ENCODE measurements at places on chromosomes 6 and 20.
A peak's percentile ranks its signal among the peaks of the same experiment; 100 is the strongest.

DNA sequence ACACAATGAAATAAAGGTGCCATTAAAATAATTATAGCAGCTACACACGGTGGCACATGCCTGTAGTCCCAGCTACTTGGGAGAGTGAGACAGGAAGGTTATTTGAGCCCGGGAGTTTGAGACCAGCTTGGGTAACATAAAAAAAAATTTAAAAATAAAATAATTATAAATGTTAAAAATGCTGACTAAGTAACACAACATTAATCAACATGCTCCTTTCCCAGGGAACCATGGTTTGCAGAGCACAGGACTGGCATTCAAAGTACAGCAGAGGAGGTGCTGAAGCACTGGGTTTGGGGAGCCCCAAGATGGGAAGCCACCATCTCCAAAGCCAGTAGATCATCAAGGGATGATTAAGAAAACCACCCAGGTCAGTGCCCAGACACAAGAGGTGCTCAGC lies 51.9 kb downstream of the NFATC2 start:
- no peak for DNase-seq

DNA sequence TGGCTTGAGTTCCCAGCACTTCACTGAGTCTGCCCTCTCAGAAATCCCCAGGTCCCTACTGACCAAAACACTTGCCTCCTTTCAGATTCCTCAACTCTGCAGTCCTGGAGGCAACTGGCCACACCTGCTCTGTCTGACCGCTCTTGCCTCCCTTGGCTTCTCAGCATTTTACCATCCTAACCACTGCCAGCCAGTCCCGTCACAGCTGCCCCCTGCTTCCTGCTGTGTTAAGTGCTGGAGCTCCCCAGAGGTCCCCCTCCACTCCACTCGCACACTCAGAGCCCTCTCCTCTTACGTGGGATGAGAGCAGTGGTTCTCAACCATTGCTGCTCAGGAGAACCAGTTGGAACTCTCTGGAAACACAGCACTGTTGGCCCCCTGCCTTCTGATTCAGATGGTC lies 20.5 kb downstream of the ADAT2 start:
- no peak for DNase-seq

DNA sequence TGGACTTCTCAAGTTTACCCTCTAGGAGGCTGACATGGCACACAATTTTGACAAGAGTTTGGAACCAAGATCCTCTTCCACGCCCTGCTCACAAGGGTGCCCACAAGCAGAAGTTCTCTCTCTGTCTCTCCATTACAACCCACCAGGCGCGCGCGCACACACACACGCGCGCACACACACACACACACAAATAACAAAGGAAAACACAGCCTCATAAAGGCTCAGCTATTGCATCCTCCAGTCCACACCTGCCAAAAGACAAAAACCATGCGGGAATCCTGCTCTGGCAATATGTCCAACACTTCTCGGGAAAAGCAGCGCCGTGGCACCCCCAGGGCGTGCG lies 870 bp downstream of the PAK5 start:
- no peak for DNase-seq

DNA sequence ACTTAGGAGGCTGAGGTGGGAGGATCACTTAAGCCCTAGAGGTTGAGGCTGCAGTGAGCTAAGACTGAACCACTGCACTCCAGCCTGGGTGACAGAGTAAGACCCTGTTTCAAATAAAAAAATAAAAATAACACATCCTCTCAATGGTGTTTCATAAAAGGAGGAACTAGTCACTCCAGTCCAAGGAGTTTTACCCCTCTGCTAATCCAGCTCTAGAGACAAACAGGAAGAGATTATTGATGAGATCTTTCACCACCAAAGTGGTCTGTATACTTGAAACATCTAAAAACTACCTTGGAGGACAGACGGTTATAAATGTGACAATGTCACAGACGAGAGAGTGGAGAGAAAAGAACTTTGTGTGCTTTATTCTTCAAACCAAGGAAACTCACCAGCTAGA lies 58.2 kb downstream of the PIGU start:
- DNase-seq = no peak

DNA sequence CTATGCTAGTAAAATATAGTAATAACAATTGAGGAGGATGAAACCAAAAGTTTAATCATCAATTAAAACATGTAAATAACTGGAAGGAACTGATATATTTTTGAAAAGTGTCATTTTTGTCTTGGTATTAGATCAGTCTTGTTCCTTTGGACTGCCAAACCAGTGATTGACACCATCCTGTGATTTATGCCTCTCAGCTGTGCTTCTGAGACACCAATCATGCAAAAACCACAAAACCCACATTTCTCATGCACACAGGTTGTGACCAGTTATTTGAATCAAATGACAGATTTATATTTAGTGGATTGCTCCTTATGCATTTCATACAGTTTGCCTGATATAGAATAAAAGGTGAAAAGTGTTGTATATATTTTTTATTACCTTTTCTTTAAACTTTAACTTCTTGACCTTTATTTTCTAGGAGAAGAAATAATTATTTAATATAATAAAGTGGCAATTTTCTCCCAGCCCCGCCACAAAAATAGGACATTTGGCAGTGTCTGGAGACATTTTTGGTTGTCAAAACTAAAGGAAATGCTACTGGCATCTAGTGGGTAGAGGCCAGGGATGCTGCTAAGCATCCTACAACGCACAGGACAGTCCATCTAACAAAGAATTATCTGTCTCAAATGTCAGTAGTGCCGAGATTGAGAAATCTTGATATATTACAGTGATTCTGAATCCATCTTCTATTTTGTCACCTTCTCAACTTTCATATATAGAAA lies 383.6 kb downstream of the BCKDHB start:
- DNase-seq = peak; percentile 6

DNA sequence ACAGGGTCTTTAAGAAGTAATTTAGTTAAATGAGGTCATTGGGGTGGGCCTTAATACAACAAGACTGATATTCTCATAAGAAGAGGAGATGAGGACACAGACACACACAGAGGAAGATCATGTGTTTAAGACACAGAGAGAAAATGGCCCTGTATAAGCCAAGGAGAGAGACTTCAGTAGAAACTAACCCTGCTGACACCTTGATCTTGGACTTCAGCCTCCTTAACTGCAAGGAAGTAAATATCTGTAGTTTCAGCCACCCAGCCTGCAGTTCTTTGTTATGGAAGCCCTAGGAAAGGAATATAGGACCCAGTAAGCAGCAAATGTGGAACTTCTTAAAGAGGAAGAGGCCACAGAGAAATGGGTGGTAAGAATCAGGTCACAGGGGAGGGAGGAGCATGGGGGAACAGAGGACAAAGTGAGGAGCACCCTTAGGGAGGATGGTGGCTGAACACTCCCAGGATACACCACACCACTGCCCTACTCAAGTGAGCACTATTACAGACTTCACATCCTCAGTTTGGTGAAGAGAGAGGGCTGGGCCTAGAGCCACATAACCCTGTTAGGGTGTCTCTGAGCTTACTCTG lies 762 bp downstream of the SIRPB1 start:
- no peak for DNase-seq

DNA sequence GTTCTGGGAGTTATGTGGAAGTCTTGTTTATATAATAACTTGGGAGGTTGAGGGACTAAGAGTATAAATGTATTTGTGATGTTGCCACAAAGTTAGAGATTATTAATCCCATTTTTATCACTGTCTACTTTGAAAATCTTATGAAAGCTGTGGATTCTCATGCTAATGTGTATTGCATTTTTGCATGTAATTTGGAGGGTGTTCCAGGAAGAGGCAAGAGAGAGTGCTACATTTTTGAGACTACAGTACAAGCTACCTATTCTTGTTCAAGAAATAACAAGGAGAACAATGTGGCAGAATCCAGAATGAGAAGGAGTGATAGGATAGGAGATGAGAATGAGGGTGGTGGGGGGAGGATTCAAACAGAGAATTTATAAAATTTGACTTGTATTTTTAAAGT lies 34.9 kb downstream of the VTA1 start:
- no peak for DNase-seq

DNA sequence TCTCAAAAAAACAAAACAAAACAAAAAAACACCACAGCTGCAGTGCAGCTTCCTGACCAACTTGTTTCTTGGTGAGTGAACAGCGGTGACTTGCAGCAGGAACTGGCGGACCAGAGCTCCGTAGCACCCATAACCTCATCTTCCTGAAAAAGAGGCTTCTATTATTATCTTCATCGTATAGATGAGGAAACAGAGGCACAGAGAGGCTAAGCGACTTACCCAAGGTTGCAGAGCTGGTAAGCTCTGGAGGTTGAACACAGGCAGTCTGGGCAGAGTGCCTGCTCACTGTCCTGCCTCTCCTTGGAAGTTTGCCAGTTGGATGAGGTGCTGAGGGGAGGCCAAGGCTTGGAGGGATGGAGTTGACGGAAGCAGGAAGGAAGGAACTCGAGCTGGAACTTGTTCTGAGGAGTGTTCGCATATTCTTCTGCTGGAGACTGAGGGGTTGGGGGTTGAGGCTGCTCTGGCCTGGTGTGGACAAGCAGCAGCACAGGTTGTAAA lies 47.9 kb upstream of the CCDC167 start:
- DNase-seq = no peak

GRCh38 chr6:161141173-161141572 lies 132.7 kb downstream of the AGPAT4 start:
- DNase-seq = no peak

GRCh38 chr20:50099565-50099991 lies 13.4 kb downstream of the UBE2V1 start:
- no peak for DNase-seq

- DNase-seq = no peak
Observed at GRCh38 chr6:169252505-169253189, 999 bp downstream of the THBS2 start.

DNA sequence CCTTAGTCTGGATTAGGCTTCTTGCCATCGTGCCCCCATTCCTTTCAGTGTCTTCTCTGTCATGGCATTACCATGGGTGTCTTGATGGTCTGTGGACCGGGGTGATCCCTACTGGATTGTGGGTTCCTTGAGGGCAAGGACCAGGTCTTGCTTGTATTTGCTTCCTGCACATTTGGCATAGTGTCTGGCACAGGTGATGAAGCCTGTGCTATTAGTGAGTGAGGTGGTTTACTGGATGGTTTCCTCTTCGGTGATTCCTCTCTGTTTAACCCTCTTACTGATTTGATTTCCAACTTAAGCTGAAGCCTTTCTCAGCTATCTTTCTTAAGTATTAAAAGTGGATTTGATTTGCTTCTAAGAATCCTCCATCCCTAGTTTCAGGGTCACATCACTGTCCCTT lies 162.3 kb downstream of the GRM1 start:
- DNase-seq = no peak

All from GM12891 (cell line).